ENCODE measurements at places on chromosomes 7 and 10. TPM values are rescaled to one million over a fixed set of nuclear protein-coding genes. Genes with fewer than 3 reads are reported as not detected.
A peak's percentile ranks its signal among the peaks of the same experiment; 100 is the strongest.

GRCh38 chr7:44275957-44276570 is 49.3 kb downstream of the CAMK2B start:
- DNase-seq, result no peak

DNA sequence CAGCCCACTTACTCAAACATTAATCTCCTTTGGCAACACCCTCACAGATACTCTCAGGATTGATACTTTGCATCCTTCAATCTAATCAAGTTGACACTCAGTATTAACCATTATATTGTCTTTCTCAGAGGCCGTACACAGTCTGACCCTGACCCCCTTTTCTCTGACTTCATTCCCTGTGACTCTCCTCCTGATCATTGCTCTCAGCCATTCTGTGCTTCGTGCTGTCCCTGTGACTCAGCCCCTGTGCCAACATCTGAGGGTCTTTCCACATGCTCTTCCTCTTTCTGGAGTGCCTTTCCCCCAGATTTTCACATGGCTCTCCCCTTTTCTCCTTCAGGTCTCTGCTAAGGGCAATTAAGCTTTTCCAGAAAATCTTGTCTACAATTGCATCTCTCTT is 289.0 kb upstream of the PHYHIPL start:
- no peak for DNase-seq

DNA sequence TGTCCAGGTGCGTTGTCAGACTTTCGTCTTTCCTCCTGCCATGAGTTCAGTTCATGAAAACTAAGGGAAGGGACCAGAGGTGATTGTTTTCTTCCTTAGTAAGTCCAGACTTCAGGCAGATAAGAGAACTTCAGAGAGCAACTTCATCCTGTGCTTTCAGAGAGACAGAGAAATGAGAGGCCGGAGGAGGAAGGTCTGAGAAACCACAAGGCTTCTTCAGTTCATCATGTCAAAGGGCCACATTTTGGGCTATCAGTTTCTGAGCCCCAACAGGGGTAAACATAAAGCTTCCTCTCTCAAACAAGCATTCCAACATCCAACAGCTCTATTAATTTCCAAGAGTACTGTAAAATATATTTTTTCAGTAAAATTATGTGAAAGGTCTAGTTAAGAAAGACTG is 668.4 kb upstream of the NRP1 start:
- DNase-seq, result no peak

GRCh38 chr7:114021135-114021534 is 102.3 kb upstream of the PPP1R3A start:
- no peak for DNase-seq

UNC5B gene
- 12.8 TPM for total RNA-seq

- DNase-seq, result no peak
Measured at GRCh38 chr10:23368816-23369640, 24.4 kb upstream of the C10orf67 start.

PLAU gene
- 7.1 TPM for total RNA-seq

PPP1R3C gene
- total RNA-seq, result 20.5 TPM

RBM20 gene
- 2.8 TPM for total RNA-seq

DNA sequence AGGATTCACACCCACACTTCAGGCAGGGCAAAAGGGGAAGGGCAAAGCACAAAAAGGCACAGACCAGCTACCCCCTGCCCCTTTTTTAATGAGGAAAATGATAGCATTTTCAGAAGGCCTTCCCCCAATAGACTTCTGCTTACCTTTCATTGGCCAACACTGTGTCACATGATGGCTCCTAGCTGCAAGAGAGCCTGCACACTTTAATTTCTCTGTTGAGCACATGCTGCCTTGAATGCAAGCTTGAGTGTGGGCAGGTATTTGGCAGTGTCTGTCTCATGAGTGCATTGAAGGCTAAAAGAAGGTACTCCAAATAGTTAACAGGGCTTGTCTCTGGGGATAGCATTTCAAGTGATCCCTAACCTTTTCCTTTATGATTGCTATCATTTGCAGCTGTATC is 175.4 kb upstream of the NFE2L3 start:
- no peak for DNase-seq

- DNase-seq, result no peak
Measured at GRCh38 chr7:47816647-47817046, 131.6 kb downstream of the PKD1L1 start.

GRCh38 chr10:17022466-17022825 is 107.2 kb downstream of the CUBN start:
- DNase-seq, result no peak

DNA sequence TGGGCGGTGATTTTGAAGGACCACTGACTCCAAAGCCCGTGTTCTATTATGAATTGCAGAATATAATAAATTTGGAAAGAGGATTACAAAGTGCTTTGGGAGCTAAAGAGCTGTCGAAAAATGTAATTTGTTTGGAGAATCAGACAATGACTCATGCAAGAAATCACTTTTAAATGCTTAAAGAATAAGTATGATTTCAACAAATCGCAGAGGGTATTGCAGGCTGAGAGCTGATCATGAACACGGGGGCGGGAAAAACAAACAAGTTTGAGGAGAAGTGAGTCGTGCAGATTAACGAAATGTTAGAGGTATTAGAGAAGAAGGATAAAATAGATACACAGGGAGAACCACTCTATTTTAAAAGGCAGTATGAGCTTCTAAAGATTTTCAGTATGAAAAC is 4.9 kb upstream of the HACD1 start:
- DNase-seq, result no peak

- DNase-seq, result peak; percentile 65
Measured at GRCh38 chr7:116499168-116500077, at the start of gene CAV2. TSS of gene CAV2 (plus strand) at chr7:116499738. CDS start at chr7:116499782, 44 bp downstream.

- no peak for DNase-seq
Measured at GRCh38 chr7:108093851-108094331, 36.3 kb downstream of the LAMB4 start.

DNA sequence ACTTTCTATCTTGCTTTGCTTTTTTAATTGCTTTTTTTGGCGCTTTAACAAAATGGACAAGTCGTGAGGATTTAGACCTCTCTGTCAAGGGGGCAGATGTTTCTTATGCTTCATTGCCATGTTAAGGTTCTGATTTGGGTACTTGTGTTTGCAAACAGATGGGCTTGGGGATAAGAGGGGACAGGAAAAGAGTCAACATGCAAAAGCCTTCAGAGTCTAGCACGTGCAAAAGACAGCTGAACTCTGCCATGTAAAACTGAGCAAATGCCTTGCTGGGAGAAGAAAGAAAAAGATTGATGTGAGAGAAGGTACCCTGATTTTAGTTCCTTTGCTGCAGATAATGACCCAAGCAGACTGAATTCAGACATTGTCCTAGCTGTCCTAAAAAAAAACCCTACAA is 173.1 kb downstream of the KIAA1217 start:
- DNase-seq, result no peak

DNA sequence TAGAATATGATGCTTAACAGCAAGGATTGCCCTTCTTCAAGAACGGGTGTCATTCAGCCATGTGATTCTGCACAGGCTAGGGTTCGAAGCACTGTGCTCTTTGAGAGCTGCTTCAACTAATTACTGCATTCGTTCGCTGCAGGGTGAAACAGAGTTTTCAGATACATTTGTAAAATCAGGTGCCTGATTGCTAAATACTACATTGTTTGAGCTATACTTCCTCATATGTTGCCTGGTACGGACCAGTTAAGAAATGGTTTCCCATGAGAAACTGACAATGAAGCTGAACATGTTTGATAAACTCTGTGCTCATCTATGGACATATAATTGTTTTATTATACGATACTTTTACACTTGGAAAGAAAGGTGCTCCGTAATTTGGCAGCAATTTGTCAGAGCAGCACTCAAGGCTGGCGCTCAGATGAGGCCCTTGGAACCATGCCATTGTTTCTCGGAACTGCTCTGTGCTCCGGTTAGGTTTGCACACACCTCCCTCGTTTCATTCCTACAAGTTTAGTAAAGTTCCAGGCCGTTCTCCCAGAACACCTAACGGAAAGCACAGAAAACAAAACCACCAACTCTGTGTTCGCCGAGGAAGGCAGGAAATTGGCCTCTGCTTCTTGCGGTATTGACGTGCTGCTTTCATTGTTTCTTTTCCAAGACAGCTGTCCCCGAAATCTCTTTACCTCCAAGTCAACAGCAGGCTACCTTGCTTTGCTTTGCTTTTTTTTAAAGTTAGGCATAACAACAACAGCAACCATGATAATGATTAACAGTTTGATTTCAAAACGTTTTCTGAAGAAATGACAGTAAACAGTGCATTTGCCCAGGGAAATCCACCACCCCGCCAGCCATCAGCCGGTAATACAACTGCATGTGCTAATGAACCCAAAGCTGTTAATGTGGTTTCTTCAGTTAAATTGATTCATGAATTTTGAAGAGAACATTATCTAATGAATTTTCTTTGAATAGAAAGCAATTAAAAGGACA is 206.9 kb downstream of the EBF3 start:
- peak; percentile 65 for DNase-seq

DNA sequence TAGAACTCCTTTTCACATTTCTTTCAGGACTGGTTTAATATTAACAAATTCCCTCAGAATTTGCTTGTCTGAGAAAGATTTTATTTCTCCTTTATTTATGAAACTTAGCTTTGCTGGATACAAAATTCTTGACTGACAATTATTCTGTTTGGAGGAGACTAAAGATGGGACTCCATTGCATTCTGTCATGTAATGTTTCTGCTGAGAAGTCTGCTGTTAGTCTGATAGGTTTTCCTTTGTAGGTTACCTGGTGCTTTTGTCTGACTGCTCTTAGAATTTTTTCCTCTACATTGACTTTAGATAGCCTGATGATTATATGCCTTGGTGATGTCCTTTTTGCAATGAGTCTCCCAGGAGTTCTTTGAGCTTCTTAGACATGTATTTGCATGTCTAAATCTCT is 23.4 kb downstream of the CLRN3 start:
- no peak for DNase-seq

DNA sequence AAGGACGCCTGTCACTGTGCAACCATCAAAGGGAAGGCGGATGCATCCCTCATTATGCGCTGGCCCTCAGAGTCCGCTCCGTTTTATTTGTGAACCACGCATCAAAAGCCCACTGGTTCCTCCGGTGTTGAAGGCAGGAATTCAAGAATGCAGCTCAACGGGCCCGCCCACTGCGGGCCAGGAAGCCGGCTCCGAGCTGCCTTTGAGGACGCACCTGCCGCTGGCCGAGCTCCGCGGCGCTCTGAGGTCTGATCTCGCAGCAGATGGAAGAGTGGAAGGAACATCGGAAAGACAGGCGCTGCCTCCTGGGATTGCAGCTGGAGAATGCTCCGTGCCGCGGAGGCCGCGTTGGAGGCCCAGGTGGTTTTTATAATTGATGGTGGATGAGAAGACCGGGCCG is 56.9 kb upstream of the ADGRA1 start:
- DNase-seq, result no peak

GRCh38 chr7:152459724-152460251 is 24.0 kb upstream of the KMT2C start:
- no peak for DNase-seq

DNA sequence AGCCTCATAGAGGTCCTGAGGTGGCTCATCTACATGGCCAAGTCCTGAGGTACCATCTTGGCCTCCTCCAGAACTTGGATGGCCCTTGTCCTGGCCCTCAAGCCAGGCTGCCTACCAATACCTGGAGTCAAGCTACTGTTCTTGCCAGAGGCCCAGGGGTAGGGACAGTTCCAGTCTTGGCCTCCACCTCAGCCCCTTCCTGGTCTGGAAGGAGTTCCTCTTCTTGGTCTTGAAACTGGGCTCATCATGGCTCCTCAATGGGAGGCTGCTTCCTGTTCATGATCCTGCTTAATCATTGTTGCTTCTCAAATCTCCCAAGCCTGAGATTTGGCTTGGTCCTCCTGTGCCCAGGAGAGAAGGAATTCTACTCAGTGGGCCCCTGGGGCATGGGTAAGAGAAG is 3.9 kb downstream of the HPS6 start:
- DNase-seq, result no peak

C10orf71 gene
- not detected for total RNA-seq

FAM180A gene
- 6.9 TPM for total RNA-seq

- peak; percentile 23 for DNase-seq
Measured at GRCh38 chr10:69869291-69869961, 67.7 kb downstream of the COL13A1 start.

NPY4R2 gene
- total RNA-seq, result 8.9 TPM

GRCh38 chr7:143392875-143393266 is 11.7 kb downstream of the ZYX start:
- DNase-seq, result no peak

SLC26A5 gene
- 1.5 TPM for total RNA-seq

DNA sequence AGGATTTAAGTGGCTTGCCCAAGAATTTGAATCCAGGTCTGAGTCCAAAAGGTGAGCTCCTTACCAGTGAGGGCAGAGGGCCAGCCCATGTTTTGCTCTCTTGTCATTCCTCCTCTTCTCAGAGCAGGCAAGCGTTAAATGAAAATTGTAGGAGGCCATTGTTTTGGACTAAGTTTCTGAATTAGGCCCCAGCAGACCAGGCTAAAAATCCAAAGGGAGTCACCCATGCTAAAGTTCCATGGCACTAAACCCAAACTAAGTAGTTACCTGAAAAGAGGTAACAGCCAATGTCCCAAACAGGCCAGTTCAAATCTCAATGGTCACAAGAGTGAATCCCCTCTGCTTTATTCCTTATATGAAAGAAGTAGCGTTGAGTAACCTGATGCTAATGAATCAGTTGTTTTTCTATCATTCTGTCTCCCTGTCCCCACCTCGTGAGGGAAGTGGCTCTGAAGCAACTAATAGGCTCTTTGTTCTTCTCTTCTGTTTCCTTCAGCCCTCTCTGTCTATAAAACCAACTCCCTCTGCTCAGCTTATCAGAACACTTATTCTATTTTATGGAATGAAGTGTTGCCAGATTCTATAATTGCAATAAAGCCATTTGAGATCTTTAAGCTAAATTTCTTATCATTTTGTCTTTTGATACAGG is 17.5 kb upstream of the CDH23 start:
- DNase-seq, result no peak

DNA sequence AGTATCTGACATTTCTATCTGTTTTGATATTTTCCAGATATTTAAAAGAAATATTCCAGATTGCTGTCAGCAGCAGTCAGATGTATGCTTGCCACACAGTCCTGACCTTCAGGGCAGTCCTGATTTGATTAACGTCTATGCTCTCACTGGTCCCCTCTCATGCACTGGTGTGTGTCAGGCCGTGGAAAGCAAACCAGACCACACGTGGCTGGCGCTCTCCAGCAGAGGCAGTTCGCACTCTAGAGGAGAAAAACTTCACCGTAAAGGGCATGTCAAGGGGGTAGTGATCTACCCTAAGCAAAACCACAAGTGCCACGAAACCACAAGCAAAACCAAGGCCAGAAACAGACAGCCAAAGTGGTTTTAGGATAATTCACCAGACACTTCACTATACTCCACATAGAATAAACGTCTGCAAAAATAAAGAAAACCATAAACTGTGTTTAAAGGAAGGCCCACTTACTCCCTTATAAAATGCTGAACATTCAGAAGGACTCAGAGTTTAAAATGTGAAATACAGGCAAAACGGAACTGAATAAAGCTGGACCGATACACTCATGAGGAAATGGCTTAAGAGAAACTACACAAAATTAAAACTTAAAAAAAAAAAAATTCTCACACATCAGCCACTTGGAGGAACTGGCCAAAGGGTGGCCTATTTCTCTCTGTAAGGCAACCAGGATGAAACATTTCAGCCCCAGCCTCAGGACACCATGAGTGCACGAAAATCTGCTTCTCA is 26.4 kb downstream of the PARP12 start:
- DNase-seq, result no peak

- DNase-seq, result no peak
Measured at GRCh38 chr10:73781548-73781878, 335 bp upstream of the CHCHD1 start.

Measured in prostate gland (tissue), 2 donors.